GM12878 (cell line): ENCODE measurements at places on chromosomes 13 and 19. TPM values are rescaled to one million over a fixed set of nuclear protein-coding genes. Genes with fewer than 3 reads are reported as not detected.

- DNase-seq = no peak
Measured at GRCh38 chr13:25330541-25330940, 29.1 kb downstream of the NUP58 start.

DNA sequence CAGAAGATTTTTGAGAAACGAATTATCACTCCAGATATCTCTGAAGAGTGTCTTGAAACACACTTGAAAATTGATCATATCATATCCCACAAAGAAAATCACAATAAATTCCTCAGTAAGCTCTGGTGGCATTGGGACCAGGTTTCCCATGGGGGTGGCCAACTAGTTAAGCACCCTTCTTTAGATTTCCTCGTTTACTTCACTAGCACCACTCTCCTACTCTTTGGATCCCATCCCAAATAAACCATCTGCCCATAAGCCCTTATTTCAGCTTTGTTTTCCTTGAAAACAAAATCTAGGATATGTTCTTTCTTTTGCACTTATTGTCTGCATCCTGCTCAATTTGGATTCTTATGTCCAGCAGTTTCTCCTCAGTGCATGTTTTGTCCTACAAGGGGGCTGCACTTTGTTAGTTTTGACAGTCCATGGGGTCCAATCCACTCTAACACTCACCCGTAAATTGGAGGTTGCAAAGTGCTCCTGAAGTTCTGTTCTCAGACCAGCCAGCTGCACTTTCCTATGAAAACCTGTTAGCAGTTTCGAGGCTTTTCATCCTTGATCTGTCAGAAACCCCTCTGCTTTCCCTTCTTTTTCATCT is 40.3 kb upstream of the FAM124A start:
- no peak for DNase-seq

GRCh38 chr13:57630661-57631595 is 616 bp upstream of the PCDH17 start:
- DNase-seq = no peak

- no peak for DNase-seq
Measured at GRCh38 chr13:65660731-65661130, 1569.4 kb downstream of the PCDH9 start.

GRCh38 chr13:71875823-71876222 is 8.8 kb upstream of the DACH1 start:
- DNase-seq = no peak

DNA sequence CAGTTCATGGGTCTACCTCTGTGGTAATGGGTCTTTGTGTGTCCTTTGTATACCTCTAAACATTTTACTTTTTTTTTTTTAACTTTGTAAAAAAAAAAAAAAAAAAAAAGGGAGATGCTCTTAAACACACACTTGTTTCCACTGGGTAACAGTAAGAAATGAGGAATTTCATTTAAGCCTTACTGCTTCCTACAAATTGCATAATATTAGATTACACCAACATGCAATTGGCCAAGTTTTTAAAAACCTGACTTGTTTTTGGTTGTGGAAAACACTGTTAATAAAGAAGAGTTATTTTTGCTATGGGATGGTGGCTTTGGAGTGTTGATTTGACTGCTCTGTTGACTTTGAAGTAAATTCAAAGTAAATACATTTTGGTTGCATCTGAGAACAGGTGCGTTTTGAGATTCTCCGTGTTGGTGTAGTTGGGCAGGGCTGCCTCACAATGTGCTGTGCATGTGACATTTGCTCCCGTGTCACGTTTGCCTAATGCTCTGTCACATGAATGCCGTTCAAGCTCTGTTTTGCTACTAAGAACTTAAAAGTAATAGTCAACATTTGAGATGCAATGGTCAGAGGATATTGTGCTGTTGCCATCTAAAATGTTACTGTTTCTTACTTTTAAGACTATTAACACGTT is 202.4 kb downstream of the LMO7 start:
- no peak for DNase-seq

GRCh38 chr13:114256547-114256946 is 21.9 kb downstream of the CDC16 start:
- DNase-seq = no peak

- no peak for DNase-seq
Measured at GRCh38 chr19:12237143-12237839, 57.4 kb downstream of the ZNF44 start.

GRCh38 chr13:110450941-110451730 is 110.4 kb downstream of the RAB20 start:
- no peak for DNase-seq

GRCh38 chr19:37966211-37966661 is 59.2 kb downstream of the SIPA1L3 start:
- DNase-seq = no peak

DNA sequence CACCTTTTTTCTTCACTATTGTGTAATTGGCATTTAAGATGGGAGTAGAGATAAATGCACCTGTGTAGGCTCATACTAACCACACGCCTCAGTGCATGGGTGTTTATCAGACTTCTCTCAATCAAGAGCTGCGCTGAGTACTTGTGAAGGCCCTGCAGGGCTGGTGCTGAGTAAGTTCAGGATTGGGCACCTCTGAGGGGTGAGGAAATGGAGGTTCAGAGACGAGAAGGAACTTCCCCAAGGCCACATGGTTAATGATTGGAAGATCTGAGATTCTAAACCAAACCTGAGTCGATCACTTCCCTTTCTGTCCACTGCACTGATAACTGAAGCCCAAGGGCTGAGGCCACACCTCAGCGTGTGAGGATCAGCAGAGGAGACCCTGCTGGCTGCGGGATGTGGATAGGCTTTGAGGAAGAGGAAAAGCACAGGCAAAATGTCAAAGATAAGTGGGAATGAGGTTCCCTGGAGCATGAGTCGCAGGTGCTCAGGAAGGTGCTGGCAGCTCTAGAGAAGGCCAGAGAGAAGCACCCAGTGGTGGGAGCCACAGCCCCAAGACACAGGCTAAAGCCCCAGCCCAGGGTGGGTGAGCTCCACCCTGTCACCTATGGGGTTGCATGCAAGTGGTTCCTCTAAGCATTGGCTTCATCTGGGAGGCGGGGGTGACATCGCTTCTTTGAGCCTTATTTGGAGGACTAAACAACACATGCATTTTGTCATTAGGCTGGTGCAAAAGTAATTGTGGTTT is 32.3 kb upstream of the GJB6 start:
- peak; percentile 55 for DNase-seq

DNA sequence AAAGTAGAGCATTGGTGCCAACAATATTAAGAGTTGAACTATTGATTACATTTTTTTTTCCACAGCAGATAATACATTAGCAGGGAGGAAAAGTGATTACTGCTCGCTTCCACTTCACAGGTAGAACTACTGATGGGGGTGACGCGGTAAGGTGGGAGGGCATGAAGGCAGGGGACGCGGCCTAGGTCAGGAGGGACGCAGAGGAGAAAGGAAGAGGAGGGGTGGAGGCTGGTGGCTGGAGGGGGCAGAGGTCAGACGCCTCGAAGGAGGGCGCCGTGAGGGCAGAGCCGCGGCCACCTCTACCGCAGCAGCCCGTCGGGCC is 287 bp upstream of the B3GLCT start:
- no peak for DNase-seq

CEACAM3 gene
- not detected in 2 replicates for total RNA-seq

SBK2 gene
- total RNA-seq = not detected in 2 replicates

KLK1 gene
- 24.8 and 27.5 TPM in 2 replicates for total RNA-seq

RUBCNL gene
- 39.2 and 41.8 TPM in 2 replicates for total RNA-seq

ANGPTL8 gene
- not detected in 2 replicates for total RNA-seq

RGCC gene
- 10.0 and 10.5 TPM in 2 replicates for total RNA-seq
